ENCODE measurements at places on chromosomes 6 and 20.

DNA sequence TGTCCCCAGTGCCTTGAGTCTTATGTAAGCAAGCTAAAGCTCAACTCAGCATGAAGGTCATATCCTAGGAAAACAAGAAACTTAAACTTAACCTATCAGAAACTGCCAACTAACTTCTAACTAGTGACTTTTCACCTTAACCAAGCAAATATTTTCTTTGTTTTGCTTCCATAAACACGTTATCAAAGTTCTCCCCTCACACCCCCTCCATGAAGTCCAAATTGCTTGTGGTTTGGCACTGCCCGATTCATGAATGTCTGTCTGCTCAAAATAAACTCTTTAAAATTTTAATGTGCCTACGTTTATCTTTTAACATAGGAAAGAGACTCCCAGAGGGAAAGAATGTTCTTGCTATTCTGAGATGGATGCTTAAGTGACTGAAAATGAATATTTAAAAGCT, 34.9 kb downstream of the GSTA2 start:
- DNase-seq: no peak

DNA sequence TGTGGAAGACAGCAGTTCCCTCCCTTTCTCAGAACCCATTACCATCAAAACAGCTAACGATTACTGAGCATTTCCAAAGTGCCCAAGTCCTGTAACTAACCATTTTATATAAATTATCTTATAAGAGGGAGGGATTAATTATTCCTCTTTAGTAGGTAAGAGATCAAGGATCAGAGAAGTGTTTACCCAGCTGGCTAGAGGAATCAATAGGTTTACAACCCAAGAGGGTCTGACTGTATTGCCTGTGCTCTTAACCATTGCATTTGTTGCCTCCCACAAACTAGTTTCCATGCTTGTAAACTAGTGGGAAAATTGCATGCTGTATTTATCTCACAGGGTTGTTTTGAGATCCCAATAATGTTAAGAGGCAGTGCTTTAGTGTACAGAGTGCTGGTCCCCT, 3.7 kb upstream of the DBNDD2 start:
- no peak for DNase-seq

DNA sequence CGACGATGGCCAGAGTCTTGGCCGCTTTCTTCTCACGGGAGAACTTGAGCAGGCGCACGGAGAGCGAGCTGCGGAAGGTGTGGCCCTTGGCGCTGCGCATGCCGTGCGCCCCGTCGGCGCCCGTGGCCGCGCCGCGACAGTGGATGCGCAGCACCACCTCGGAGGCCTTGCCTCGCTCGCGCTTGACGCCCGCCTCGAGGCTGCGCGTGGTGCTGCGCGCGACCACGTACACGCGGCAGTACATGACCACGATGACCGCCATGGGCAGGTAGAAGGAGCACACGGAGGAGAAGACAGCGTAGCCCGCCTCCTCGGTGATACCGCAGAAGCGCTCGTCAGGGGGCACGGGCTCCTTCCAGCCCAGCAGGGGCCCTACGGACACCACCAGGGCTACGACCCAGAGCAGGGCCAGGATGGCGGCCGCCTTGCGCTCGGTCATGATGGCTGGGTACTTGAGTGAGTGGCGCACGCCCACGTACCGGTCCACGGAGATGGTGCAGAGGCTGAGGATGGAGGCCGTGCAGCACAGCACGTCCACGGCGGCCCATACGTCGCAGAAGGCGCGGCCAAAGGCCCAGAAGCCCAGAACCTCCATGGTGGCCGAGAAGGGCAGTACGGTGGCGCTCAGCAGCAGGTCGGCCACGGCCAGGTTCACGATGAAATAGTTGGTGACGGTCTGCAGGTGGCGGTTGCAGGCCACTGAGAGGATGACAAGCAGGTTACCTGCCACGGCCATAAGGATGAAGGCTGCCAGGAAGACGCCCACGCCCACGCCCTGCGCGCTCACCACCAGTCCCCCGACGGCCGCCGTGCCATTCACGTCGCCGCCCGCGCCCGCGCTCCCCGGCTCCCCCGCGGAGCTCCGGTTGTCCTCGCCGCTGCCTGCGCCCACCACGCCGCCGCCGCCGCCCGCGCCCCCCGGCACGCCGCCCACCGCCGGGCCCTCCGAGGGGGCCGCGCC, 232.8 kb upstream of the RNF24 start:
- no peak for DNase-seq

DNA sequence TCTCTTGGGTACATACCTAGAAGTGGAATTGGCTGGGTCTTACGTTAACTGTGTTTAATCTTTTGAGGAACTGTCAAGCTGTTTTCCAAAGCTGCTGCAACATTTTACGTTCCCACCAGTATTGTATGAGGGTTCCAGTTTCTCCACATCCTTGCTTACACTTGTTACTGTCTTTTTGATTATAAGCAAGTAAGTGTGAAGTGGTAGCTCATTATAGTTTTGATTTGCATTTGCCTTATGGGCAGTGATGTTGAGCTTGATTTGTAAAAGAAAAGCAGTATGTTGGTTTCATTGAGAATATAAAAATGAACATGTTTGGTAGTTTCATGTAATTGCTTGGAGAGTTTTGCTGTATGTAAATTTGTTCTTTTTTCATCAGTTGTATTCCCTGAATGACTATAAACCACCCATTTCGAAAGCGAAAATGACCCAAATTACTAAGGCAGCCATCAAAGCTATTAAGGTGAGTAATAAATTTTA, 40.4 kb downstream of the SCAF8 start:
- DNase-seq: no peak

DNA sequence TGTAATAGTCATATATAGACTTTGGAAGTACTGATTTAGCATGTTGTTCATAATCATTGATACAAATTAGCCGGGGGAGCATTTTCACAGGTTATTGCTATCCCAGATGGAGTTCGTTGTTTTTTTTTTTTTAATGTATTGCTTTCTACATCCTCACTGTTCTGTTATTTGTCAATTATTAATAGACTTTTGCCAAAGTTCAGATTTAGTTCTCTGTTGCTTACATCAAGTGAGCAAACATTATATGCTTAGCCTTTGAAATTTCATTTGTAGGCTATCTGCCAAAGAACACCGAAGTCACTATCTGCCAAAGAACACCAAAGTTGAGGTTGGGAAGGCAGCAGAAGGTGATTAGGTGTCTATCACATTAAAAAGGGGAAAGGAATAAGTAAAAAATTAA, at the start of gene HAO1:
TSS of gene HAO1 (minus strand) at position 118 of the 400 bp plus-strand sequence. CDS start at position 82, 36 bp downstream.
- DNase-seq: no peak

- DNase-seq: no peak
Measured at GRCh38 chr20:8780915-8781314, 288.0 kb upstream of the PLCB4 start.

DNA sequence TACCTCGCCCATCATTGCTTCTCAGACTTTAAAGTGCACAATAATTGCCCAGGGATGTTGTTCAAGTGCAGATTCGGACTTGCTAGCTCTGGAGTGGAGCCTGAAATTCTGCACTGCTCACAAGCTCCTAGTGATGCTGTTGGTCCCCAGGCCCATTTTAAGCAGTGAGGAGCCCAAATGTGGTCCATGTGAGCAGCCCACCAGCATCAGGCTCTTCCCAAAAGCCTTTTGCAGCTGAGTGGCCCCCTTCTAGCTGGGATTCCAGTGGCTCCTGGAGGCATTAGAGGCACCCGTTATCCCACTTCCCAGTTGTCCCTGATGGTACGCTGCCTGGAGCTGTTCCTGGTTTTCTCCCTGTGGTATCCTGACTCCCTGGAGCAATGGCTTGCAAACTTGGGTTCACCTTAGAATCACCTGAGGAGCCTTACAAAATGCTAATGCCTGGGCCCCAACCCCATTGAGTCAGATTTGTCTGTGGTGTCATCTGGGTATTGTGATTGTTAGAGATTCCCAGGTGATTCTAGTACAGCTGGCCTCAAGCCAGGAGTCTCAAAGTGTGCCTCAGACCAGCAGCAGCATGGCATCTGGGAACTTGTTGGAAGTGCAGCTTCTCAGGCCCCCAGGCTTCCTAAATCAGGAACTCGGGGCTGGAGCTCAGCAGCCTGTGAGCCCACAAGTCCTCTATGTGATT, 186.9 kb upstream of the SLC24A3 start:
- no peak for DNase-seq

DNA sequence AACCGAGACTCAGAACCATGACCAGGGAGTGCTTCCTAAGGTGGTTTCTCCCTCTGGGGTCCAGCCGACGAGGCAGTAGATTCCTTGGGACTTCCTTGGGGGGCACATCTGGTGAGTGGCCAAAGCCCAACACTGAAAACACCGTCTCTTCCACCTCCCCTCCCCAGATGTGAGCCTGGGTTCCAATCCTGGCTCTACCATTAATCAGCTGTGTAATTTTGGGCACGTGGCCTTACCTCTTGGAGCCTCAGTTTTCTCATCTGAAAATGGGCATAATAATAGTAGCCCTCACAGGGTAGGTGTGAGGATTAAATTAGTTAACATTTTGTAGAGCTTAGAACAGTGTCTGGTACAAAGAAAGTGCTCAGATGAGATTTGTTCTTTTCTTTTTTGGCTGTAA, 5.5 kb downstream of the FAM110A start:
- no peak for DNase-seq

DNA sequence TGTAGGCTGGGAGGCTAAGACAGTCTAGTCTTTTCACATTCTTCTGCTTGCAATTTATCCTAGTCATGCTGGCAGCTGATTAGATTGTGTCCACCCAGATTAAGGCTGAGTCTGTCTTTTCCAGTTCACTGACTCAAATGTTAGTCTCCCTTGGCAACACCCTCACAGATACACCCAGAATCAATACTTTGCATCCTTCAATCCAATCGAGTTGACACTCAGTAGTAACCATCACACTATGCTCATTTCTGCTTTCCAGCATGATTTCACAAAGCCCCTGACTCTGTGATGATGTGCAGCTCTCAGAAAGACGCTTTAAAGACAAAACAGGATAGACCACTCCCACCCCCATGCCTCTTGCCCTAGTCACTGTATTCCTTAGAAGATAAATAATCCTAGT, 693.0 kb downstream of the HTR1B start:
- DNase-seq: no peak

Measured in right renal pelvis (tissue), 4 donors.